8988T (cell line): ENCODE measurements at places on chromosomes 7 and 10.

- DNase-seq, result peak; percentile 66
These were observed 74.0 kb upstream of the CUX1 start for GRCh38 chr7:101743241-101743994.

GRCh38 chr7:782718-783449 lies 49.4 kb upstream of the SUN1 start:
- DNase-seq, result no peak

- no peak for DNase-seq
These were observed 51.4 kb downstream of the PCGF5 start for GRCh38 chr10:91271886-91272285.

DNA sequence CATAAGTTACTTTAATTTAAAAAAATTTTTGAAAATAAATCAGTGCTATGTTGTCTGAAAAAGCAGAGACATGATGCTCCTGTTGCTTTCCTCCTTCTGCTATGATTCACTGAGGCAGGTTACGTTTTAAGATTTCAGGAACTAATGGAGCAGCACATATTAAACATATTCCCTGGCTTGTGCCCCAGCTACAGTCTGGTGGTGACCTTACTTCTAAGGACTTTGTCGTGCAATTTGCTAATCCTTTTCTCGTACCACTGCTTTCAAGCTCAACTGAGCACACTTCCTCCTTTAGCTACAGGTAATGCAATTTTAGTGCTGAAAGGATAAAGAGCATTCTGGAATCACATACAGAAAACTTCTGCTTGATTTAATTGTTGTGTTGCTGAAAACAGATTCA lies 16.2 kb upstream of the PRR15 start:
- DNase-seq, result no peak

DNA sequence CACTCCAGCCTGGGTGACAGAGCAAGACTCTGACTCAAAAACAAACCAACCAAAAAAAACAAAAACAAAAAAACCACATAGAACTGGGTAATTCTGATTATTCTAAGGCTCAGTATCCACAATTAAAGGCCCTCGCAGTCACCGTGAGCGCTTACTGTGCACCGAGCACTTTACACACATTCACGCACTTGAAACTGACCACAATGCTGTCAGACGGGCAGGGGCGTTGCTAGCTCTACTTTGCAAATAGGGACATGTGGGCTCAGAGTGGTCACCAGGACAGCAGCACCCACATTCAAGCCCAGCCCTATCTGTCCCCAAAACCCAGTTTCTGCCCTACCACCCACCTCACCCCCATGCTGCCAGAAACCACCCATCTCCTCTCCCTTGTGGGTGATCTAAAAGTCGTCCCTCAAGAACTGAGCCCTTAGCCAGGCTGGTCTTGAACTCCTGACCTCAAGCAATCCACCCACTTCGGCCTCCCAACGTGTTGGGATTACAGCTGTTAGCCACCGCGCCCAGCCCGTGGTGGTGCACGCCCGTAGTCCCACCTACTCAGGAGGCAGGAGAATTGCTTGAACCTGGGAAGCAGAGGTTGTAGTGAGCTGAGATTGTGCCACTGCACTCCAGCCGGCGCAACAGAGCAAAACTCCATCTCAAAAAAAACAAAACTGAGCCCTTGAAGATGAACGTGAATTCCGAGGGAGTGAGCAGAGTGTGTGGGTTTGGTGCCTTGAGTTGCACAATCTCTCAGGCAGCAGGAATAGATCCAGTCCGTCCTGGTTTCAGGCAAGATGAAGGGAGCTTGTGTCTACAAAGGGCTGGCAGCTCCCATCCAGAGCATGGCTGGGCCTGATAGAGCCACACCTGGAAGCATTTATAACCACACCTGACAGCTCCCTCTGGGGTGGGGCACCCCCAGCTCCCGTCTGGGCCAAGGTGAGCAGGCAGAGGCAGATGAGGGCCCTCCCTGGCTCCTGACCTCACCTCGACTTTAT lies 5.4 kb upstream of the HSPB1 start:
- DNase-seq, result no peak

GRCh38 chr7:138032186-138032585 lies 30.3 kb upstream of the CREB3L2 start:
- no peak for DNase-seq

- peak; percentile 89 for DNase-seq
These were observed 344 bp upstream of the POLM start for GRCh38 chr7:44082541-44083207.

- no peak for DNase-seq
These were observed 727.3 kb downstream of the AUTS2 start for GRCh38 chr7:70325509-70326101.

- no peak for DNase-seq
These were observed 43.5 kb upstream of the HSPA12A start for GRCh38 chr10:116785867-116786266.
